ENCODE measurements at places on chromosomes 13 and 19.

DNA sequence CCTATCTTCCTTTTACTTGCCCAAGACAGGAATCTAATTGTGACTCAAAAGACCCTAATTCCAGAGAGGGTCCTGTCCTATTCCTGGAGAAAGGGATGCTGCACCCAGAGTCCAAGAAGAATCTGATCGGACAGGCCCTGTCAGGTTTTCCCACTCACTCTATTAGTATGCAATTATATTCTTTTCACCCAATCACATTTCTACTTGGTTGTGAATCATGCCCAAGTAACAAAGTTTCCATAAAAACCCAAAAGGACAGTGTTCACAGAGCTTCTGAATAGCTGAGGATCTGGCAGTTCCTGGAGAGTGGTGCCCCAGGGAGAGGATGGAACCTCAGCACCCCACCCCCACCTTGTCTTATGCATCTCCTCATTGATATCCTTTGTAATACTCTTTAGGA, 135.3 kb upstream of the SLITRK5 start:
- no peak for DNase-seq

DNA sequence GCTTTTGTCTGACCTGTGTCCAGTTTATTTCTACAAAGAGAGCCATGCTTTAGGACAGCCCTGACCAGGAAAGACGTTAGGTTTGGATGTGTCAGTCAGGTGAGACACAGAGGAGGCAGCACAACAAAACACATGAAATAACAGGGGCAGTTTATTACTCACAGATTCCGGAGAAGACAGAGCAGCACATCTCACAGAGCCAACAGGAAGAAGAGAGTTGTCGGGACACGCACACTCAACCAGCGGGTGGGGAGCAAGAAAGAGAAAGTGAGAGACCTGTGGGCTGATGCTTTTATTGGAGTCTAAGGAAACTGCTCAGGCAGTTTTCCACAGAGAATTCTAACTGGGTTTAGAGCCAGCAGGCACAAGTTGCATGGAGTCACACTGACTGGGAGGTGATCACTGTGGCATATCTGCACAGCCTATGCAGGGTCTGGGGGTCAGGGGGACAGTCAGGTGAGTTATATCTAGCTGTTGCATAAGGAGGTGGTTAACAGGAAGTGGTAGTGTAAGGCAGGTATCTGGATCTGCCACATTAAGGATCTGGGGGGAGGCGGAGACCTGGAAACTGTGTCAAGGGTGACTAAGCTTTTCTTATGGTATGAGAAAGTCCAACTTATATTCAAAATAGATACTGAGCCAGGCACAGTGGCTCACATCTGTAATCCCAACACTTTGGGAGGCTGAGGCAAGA, 24.1 kb upstream of the CEACAM20 start:
- no peak for DNase-seq

DNA sequence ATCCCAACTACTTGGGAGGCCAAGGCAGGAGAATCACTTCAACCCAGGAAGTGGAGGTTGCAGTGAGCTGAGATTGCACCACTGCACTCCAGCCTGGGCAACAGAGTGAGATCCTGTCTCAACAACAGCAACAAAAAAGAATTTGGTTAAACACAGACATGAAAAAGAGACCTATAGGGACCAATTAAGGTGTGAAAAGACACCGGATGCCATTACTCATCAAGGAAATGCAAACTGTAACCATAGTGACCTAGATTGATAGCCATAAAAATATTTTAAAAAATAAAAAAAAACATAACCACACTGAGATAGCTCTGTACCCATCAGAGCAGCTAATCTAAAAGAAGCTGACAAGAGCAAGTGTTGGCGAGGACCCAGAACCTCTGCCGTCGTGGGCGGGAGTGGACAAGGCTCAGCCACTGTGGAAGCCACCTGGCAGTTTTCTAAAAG, 37.1 kb upstream of the ISYNA1 start:
- DNase-seq: no peak

DNA sequence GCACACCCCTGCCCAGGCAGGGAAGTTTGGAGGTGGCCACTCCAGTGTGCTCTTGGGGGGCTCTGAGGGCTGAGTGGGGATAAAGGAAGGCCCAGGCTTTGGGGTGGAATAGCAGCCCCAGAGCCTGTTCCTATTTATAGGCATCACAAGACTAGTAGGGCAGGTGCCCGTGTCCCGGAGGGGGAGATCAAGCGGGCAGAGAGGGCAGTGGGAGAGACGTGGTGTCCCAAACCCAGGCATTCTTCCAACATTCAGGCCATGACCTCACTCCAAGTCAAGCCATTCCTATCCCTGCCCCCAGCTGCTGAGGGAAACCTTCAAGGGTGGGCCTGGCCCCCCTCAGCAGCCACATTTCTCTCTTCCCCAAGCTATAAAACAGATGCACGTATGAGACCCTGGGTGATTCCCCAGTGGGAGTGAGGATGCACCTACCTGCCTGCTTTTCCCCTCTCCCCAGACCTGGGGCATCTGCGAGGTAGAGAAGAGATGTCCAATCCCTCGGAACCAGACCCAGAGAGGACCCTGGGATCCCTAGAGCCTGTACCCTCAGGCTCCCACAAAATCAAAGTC, 3.9 kb downstream of the WIZ start:
- no peak for DNase-seq

GRCh38 chr19:44856421-44857083, 10.5 kb downstream of the NECTIN2 start:
- DNase-seq: no peak

- no peak for DNase-seq
Measured at GRCh38 chr19:35742121-35742724, at the start of gene IGFLR1. Gene IGFLR1, minus strand, starts transcription at chr19:35742452. Its CDS starts 1,272 bp downstream, at chr19:35741180.

GRCh38 chr13:98254513-98254912, 77.4 kb upstream of the RNF113B start:
- no peak for DNase-seq

DNA sequence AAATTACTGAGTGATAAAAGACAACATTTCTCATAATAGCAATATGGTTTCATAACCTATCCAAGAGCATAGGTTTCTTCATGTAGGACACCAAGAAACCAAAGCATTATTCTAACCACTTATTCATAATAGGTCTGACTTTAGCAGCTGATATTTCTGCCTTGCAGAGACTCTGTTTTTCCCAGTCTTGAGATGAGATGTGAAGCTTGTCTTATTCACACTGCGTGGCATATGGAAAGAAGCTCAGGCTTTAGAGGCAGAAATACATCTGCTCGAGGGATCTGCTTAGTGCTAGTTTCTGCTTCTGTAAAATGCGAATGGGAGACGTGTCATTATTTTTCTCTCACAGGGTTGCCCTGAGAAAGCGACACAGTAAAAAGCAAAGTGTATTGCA, 232.0 kb upstream of the SPRY2 start:
- no peak for DNase-seq
